ENCODE measurements at places on chromosomes 1 and 21.
A peak's percentile ranks its signal among the peaks of the same experiment; 100 is the strongest.

DNA sequence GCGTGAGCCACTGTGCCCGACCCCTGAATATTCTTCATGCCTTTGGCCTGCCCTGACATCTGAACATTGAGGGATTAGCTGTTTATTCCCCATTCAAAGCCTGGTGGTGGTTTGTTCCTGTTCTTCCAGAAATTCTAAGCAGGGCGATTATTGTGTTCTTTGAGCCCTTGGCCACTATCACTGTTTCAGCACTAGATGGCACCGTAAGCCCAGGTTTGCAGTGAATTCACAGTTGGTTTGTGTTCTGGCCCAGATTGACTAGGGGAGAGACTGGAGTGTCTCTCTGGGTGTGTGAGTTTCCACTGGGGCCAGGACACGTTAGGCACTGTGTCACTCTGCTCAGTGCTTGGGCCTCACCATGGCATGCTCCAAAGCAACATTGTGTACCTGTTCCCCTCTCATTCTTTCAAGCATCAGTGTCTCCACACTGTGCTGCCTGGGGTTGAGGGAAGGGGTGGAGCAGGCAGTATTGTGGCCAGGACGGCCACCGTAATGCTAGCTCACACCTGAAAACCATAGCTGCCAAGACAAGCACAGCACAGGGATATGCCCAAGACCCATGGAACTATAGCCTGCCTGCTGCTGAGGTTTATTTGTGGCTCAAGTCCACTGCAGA lies 52.7 kb downstream of the PKN2 start:
- ATAC-seq, result peak; percentile 78

DNA sequence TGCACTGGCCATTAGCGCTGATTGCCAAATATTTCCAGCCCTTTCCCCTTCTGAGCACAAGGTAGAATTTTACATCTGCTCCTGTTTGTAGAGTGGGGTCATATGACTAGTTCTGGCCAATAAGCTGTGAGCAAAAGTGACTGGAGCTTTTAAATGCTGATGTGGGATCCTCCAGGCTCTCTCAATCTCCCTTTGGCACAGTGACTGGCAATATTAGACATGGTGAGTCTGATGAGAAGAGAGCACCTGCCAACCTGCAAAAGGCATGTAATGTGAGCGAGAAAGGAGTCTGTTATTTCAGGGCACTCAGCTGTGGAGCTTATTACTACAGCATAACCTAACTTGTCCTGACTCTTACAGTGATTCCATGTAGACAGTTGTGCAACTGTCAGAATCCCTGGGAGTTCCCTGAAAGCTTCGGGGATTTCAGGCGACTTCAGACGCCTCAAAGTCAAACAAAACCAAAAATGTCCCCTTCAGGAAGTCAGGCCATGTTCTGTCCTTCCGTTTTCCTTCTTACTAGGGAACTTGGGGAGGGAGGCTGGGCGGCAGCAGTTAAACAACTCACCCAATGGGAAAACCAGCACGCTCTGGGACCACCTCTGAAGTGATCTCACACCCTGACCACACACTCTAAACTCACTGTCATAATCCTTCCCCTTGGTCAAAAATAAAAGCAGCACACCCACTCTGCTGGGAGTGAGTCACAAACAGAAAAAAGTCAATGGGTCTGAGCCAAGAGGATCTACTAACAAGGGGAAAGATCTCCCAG lies 3.6 kb upstream of the RASSF5 start:
- peak; percentile 75 for ATAC-seq

DNA sequence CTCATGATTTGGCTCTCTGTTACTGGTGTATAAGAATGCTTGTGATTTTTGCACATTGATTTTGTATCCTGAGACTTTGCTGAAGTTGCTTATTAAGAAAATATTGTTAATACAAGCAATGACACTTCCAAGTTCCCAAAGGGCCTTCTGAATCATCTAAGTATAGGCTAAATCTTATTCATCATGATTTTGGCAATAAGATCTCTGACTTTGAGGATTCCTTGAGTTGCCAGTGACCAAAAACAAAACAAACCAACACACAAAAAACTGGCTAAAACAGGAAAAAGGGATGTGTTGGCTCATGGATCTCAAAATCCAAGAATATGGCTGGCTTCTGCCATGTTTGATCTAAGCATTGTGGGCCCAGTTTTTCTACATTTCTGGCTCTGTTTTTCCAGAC lies 163.4 kb downstream of the HHIPL2 start:
- ATAC-seq, result no peak

DNA sequence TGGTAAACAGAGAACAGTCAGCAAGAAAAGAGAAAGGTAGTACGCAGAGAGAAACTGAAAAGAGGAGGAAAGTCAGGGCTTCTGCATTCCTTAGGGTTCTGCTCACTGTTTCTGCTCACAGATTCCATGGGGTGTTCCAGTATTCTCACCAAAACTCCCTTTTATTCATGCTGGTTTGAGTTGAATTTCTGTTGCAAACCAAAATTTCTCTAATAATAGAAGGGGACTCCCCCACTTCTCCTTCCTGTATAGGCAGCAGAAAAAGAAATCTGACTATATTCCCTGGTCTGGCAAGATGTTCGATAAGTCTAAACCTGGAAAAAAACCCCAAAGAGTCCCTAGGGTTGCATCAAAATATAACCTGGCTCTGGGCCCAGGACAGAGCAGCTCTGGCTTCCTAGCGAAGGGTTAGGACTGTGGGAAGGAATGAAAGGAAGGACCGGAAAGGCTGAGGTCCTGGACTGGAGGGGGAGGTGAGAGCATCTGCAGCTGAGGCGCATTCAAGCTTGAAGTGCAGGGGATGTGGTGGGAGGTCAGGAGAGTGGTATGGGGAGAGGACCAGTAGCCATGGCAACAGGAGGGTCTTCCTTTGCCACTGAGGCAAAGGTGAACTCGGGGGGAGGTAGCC lies 18.8 kb upstream of the RGS16 start:
- no peak for ATAC-seq

- no peak for ATAC-seq
Observed at GRCh38 chr1:116163533-116163932, 52.3 kb downstream of the MAB21L3 start.

GRCh38 chr1:156923670-156924477 lies 3.4 kb downstream of the LRRC71 start:
- no peak for ATAC-seq

DNA sequence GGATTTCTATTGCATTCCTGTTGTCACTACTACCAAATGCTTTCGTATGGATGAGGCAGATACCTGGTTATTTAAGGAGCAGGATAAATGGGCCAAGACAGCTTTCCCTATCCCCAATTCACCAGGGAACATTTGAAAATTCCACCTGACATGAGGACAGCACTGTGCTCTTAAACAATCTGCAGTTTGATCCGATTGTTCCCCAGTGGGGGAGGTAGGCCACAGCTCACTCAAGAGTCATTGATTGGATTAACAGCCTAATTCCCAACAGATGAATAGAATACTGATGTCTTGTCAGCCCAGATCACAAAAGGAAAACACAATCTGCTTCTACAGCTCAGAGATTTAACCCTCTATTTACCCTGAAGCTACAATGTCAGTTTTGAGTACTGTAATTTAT lies 123.9 kb downstream of the LHX4 start:
- peak; percentile 65 for ATAC-seq

GRCh38 chr1:93607814-93608186 lies 73.8 kb downstream of the BCAR3 start:
- ATAC-seq, result no peak

GRCh38 chr1:161298116-161298515 lies 11.7 kb downstream of the MPZ start:
- ATAC-seq, result no peak

GRCh38 chr1:16209847-16210407 lies 2.5 kb downstream of the ARHGEF19 start:
- ATAC-seq, result no peak

GRCh38 chr21:21196087-21196486 lies 197.9 kb downstream of the NCAM2 start:
- no peak for ATAC-seq

- no peak for ATAC-seq
Observed at GRCh38 chr1:88695781-88696180, 11.7 kb downstream of the PKN2 start.

DNA sequence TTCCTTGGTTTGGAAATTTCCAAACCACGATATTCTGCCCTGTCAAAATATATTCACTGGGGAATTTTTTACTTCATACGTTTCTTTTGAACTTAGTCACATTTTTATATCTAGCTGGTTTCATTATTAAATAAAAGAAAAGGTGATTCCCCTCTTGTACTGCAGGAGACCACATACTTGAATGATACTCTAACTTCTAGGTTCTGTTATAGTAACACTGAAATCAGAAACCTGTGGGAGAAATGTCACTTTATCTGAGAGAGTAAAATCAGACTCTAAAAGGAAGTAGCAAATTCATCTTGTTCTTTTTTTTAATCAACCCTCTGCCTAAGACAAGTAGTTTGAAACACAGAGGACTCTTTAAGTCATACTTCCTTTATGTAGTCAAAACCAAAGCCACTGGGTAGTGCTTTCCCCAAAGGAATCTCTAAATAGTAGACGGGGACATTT lies 34.4 kb downstream of the MRPL39 start:
- peak; percentile 53 for ATAC-seq

GRCh38 chr21:32391755-32392154 lies 1.1 kb downstream of the URB1 start:
- ATAC-seq, result no peak

- ATAC-seq, result peak; percentile 17
Observed at GRCh38 chr1:205260948-205261732, 33.4 kb downstream of the TMCC2 start.

- ATAC-seq, result peak; percentile 79
Observed at GRCh38 chr1:205488074-205488723, 16.3 kb upstream of the CDK18 start.

GRCh38 chr1:199404976-199405375 lies 622.5 kb upstream of the NR5A2 start:
- ATAC-seq, result no peak

GRCh38 chr1:35557118-35557610 lies at the start of gene KIAA0319L:
TSS of gene KIAA0319L (minus strand) at chr1:35557403. CDS start at chr1:35554491, 2,912 bp downstream.
- peak; percentile 90 for ATAC-seq

GRCh38 chr21:19198801-19199200 lies 795.2 kb upstream of the TMPRSS15 start:
- no peak for ATAC-seq

DNA sequence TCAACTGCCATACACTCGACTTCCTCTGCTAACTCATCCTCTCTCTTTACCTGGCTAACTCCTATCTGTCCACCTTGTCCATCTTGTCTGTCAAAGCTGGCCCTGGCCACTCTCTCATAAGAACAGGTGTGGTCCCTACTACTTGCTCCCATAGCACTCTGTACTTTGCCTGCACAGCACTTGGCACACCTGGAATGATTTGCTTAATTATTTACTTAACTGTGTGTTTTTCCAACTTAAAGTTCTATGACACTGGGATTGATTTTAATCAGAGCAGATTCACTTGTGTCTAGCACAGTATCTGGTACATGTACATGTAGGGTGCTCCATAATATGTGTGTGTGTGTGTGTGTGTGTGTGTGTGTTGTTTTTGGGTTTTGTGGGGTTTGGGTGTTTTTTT lies 111.6 kb downstream of the ZNF281 start:
- no peak for ATAC-seq

DNA sequence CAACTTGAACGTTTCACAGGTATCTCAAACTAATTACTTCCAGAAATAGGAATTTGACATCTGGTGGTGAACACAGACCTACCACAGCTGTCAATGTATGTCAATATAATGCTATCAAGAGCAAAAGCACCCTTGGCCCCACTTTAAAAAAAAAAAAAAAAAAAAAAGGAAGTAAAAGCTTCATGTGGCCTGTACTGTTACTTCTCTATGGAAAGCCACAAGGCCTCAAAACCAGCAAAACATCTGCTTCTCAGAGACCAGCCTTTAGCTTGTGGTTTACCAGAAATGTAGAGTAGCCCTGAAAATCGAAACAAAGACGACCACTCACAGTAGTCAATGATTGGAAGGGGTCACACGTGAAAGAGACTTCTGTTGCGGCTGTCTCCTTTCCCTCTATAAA lies 109.6 kb downstream of the SLC45A1 start:
- ATAC-seq, result no peak

DNA sequence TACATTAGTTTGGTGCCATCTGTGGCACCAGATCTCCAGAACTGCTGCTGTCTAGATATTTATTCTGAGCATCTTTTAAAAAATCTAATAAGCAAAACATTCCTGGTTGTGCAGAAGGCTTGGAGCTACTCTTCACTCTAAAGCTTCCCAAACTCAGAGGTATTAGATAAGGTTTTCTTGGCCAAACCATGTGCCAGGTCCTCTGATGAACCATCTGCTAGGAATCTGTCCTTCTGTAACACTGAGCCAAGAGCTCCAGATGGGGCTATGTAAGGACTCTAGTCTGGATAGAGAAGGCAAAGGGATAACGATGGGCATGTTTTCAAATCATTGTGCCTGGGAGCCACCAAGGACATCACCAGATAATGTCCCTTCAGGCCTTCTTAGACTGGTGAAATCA lies 410.6 kb downstream of the NTNG1 start:
- ATAC-seq, result no peak

DNA sequence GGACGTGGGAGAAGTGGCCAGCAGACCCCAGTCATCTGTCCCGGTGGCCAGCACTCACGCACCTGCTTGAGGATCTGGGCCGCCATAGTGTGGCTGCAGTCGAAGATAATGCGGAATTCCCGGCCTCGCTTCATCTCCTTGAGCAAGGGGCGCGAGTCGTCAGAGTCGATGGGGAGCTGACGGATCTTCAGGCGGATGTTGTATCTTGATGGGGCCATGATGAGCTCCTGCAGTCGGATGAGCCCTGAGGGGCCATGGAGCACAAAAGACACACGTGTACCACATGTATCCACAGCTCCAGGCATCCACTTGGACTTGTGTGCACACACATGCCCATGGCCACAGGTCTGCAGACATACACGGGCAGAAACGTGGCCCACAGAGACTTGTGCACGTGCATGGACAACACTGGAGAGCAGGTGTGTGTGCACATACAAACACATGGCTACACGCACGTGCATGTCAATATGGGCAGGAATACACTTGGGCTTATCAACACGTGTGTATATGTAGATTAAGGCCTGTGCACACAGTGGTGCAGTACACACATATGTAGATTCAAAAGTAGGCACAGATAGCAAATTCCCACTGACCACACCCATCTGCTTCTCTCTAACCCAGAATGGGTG lies 162.1 kb downstream of the GRIK3 start:
- ATAC-seq, result no peak

DNA sequence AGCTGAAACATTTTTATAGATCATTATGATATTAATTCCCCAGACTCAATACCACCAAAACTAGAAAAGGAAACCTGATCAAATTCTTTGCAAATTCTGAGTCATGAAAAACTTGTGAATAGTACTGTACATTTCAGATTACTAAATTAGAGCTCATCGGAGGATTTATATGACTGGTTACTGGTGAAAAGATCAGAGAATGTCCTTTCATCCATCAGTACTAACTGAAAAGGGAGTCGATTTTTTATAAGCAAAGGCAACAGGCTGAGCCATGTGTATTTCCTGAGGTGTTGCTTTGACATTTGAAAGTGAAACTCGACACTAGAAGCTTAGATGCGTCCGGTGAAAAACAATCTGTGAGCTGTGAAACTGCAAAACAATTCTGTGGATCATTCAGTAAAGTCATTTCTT lies 155.7 kb downstream of the TNFSF18 start:
- peak; percentile 12 for ATAC-seq

Data from SK-N-SH treated with all-trans-retinoic acid at 6 μM for 48 hours (cell line).